ENCODE measurements at places on chromosomes 7 and 10.

DNA sequence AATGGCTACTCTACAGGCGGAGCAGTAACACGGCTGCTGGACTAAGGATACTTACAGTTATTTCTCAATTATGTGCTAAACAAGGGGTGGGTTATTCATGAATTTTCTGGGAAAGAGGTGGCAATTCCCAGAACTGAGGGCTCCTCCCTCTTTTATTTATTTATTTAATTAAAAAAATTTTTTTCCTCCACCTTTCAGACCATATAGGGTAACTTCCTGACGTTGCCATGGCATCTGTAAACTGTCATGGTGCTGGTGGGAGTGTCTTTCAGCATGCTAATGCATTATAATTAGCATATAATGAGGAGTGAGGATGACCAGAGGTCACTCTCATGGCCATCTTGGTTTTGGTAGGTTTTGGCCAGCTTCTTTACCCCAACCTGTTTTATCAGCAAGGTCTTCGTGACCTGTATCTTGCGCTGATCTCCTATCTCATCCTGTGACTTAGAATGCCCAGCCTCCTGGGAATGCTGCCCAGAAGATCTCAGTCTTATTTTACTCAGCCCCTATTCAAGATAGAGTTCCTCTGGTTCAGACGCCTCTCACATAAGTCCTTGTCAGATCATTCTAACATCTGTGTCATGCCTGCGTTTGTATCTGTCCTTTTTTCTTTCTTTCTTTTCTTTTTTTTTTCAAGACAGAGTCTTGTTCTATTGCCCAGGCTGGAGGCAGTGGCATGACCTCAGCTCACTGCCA lies 15.9 kb upstream of the STOX1 start:
- no peak for DNase-seq

GRCh38 chr10:125038637-125039036 lies 96.7 kb downstream of the ZRANB1 start:
- no peak for DNase-seq

DNA sequence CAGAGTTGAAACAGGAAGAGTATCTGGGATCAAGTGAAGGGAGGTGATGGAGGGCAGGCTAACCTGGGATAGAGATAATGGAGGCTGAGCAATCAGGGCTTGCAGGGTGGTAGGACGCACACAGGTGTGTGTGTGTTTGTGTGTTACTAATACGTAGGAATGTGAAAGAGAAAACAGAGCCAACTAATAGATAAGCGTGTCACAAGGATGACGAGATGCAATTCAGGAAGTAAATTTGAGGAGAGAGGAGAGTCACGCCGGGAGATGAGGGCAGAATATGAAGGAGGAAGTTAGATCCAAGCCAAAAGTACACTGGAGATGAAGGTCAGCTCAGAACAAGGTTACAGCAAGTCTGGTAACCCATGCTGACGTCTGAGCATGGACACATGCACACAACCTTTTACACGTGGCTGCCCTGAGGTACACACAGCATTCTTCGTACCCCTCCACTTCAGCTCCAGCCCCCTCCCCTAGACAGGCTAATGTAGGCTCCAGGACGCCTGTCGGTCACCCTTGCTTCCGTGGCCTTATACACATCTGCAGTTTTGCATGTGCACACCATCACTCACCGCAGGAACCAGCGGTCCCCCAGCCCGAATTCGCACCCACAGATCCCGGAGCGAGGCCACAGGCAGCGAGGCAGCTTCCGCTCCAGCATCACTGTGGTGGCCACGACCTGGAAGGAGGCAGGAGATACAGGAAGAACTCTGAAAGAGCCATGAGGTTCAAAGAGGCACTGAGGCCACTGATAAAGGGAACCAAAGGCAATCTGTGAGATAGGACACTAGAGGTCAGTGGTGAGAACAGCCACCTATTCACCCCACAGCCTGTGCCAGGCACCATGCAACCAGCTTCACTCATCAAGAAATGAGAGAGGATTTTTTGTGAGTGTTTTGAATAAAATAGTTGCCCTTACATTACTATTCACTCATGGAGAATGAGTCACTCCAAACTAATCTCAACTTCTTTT lies 23.7 kb upstream of the TRPV6 start:
- DNase-seq = no peak

- no peak for DNase-seq
Measured at GRCh38 chr7:84744385-84744784, 442.5 kb downstream of the SEMA3D start.
